ENCODE measurements at places on chromosomes 2 and 18.

GRCh38 chr2:28367667-28368356 lies 24.8 kb upstream of the FOSL2 start:
- no peak for DNase-seq

DNA sequence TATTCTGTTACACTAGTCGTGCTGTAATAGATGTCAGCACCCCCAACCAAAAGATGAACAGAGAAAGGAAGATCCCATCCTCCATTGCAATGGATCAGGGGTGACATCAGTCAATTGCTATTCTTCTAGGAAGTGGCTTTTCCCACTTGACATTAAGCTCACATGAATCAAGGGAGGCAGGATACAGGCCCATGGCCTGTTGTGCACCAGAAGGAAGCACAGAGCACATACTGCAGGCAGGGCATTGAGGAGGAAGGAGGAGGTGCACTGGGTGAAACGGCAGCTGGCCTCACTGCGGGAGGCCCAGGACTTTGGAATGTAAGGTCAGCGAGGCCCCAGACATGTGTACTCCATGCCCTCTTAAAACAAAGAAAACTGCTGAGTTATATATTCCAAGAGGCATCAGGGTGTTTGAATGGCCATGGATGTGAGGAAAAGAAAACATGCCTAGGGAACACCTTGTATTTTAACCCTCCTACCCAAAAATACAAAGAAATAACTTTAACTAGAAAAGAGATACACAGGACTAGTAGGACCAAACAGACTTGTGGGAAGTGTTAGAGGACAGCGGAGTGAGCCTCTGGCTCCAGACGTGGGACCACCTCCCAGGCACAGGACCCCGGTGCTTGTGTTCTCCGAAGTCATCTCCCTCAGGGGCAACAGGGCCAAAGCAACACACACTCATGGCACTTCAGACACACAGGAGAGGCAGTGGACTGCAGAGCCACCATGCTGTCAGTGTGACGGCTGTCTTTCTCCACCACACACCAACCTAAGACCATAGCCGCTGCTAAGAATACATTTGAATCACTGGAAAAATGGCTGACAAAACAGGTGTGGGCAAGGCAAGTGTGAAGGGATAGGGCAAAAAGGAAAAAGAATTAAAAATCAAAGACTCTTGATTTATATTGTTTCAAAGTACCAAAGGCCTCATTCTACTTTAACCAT lies 51.4 kb upstream of the RIOK3 start:
- no peak for DNase-seq

- no peak for DNase-seq
Measured at GRCh38 chr2:14587119-14587518, 45.4 kb upstream of the LRATD1 start.

DNA sequence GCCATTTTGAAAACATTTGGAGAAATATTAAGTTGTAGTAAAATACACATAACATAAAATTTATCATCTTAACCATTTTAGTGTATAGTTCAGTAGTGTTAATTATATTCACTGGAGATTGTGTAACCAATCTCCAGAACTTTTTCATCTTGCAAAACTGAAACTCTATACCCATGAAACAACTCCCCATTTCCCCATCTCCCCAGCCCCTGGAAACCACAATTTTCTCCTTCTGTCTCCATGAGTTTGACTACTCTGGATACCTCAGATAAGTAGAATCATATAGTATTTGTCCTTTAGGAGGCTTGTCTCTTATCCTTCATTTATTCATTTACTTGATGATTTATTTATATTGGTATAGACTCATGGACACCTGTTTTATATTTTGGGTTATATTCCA lies 392.9 kb downstream of the SETBP1 start:
- no peak for DNase-seq

DNA sequence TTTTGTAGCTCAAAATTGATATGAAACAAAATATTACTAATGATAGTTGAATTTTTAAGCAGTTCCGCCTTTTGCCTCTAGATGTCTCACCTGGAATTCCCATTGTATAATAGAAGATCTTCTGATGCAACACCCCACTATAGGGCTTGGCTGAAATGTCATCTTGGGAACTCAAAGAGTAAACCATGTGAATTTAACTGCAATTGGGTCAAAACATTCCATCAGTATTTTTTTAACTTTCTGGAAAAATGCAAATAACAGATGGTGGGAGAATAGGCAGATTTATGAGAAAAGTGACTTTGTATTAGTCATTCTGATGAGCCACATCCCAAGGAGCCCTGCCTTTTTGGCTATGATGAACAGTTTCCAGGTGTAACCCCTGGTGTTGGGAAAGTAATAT lies 489.9 kb downstream of the NYAP2 start:
- peak; percentile 42 for DNase-seq

DNA sequence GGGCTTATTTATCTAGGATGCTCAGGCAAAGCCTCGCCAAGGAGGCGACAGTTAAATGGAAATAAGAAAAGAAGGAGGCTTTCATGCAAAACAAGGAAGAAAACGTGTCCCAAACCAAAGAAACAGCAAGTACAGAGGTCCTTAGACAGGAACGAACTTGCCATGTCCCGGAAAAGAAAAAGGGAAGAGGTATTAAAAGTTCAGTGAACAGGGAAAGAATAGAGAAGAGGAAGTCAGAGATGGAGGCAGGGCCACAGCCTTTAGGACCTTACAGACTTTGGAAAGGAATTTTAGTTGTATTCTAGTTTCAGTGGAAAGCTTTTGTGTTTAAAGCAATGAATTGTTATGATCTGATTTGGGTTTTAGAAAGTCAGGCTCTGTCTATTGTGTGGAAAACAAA lies 22.1 kb downstream of the IKZF2 start:
- DNase-seq = no peak

DNA sequence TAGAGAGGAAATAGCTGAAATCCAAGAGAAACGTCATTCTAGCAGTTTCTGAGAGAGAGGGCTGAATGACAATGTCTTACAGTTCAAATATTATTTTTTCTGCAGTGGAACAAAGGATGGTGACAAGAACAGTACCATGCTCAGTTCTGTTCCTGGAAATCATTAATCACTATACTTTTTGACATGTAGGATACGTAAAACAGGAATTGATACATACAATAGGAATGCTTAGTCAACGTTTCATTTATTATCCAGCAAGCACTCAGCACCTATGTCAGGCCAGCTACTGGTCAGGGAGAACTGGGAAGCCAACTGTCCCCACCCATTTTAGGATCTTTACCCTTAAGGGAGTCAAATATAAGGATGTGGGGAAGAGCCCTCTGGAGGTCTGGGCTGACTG lies 114.7 kb downstream of the DHRS9 start:
- DNase-seq = no peak

DNA sequence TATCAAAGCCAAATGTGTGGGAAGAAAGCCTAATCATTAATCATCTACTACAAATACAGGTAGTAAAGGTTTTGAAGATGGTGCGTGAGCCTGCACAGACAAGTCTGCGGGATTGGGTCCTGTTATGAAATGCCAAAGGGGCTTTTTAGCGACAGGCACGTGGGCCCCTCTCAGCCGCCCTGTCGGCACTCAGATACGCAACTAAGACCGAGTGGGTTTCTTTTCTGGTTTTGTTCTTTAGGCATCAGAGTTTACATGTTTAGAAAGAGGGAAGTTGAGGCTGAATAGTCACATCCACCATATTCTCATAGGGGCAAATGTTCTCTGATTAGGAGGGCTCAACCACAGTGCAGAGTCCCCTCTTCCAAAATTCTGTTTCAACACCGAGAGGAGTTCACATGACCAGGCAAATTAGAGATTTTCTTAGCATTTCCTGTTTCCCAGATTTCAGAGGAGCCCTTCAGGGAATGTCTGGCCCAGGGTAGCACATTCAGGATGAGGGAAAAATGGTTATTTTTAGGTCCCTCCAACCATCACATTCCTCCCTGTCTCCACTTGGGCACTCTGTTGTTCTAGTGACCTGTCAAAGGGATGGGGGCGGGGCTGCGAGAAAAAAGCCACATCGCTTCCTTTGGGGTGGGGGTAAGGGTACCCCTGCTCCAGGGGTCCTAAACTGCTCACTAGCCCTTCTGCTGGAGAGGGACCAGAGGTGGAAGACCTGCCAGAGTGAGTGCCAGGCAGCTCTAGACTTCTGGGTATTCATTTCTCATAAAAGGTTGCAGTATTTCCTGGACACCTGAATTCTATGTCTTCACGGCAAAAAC lies 159.2 kb downstream of the BCL2 start:
- no peak for DNase-seq

DNA sequence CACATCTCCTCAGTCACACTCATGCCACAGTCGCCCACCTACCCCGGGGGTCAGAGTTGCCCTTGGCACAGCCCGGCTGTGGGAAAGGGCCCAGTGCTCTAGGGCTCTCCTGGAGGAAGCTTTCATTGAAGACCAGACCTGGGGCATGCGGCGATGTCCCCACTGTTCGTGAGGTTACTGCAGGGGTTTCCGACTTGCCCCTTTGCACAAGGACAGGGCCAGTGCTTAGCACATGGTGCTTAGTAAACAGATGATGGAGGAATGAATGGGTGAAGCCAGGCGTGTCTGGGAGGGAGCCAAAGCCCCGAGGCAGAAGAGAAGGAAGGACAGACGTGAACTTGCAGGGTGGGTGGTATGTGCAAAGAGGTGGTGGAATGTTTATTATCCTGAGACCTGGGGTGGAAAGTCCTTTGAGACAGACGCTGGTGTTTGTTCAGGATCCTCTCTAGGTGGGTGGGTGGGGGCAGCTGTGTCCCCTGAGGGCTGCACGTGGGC lies 205.9 kb upstream of the ARL4C start:
- DNase-seq = no peak

DNA sequence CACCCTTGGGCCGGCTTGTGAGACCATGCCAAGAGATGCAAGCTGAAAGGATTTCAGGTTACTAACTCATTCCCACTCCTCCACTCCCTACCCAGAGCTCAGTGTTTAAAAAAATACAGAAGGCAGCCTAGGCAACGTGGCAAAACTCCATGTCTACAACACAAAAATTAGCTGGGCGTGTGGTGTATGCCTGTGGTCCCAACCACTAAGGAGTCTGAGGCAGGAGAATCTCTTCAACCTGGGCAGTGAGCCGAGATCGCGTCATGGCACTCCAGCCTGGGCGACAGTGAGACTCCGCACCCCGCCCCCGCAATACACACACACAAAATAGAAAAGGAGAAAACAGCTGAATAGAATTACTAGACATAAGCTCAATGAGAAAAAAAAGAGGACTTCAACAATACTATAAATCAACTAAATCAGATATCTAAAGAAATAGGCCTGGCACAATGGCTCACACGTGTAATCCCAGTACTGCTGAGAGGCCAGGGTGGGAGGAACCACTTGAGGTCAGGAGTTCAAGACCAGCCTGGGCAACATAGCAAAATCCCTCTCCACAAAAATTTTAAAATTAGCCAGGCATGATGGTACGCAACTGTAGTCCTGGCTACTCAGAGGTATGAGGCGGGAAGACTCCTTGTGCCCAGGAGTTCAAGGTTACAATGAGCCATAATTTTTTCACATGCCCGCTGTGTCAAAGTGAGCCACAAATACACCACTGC lies 10.1 kb downstream of the IWS1 start:
- DNase-seq = no peak

DNA sequence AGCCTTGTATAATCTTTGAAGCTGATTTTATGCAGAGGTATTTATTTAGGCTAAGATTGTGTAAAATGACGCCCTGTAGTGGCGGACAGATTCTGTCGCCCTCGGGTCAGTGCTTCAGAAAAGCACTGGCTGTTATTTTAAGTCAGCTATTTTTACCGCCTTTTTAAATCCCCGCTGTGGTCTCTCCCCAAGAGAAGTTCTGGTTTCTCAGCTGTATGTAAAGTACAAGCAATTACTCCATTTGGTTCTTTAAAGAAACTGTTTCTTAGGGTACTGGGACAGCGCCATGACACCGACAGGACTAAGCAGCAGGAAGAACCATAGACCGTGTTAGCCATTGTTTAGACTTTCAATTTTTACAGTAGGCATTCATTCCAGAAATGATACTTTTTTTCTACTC lies 65.0 kb downstream of the UGGT1 start:
- no peak for DNase-seq

Measured in hematopoietic multipotent progenitor cell treated with erythropoietin and hydrocortisone succinate and interleukin-3 and kit ligand, for 8 days (in vitro differentiated cells).